ENCODE measurements at places on chromosomes 12 and 14.

GRCh38 chr12:22577667-22578066 lies 33.3 kb upstream of the C2CD5 start:
- DNase-seq: no peak

- DNase-seq: no peak
Measured at GRCh38 chr14:93533842-93534241, 103.1 kb downstream of the UNC79 start.

GRCh38 chr14:105067140-105067968 lies 2.1 kb upstream of the GPR132 start:
- no peak for DNase-seq

GRCh38 chr12:3236345-3237187 lies 159.4 kb downstream of the TSPAN9 start:
- no peak for DNase-seq

- DNase-seq: no peak
Measured at GRCh38 chr12:120413901-120414695, 23.8 kb upstream of the COX6A1 start.

- peak; percentile 52 for DNase-seq
Measured at GRCh38 chr14:69042787-69043444, 63.8 kb upstream of the ACTN1 start.

Data from lower leg skin (tissue), 4 donors.